ENCODE measurements at places on chromosomes 4 and X. TPM values are rescaled to one million over a fixed set of nuclear protein-coding genes. Genes with fewer than 3 reads are reported as not detected.

DNA sequence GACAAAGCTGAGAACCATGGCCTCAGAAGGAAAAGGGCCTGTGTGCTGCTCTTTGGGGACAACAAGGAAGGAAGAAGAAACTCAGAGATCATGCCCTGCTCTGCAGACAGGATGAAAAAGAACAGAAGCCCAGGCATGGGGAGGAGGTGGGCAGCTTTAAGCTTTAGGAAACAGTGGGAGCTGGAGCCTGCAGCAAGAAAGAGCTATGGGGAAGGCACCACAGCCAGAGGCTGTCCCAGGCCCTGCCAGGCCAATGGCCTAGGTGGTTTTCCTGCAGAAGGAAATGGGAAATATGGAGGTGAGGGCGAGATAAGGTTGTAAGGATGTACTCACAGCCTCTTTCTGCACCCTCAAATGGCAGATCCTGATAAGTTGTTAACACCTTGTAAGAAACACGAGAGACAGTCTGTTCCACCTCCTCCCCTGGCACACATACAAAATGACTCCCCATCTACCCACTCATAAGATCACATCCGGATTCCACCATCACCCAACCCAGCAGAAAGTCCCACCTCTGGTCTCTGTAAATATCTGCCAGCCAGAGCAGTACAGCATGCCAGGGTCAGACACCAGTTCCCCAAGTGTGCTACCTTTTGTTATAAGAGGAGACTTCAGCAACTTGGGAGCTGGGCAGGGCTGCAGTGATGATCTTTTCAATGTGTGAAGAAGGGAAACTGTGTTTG lies 105.2 kb downstream of the RTL5 start:
- no peak for DNase-seq

DNA sequence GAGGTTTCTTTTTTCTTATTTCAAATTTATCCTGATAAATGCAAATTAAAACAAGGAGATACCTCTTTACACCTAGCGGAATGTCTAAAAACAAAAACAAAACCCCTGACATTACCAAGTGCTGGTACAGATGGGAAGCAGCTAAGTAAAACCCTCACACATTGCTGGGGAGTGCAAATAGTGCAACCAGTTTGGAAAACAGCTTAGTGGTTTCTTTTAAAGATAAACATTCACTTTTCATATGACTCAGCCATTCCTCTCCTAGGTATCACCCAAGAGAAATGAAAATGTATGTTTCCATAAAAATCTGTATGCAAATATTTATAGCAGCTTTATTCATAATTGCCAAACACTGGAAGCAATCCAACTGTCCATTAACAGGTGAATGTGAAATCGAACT lies 84.1 kb upstream of the HELT start:
- DNase-seq: no peak

DNA sequence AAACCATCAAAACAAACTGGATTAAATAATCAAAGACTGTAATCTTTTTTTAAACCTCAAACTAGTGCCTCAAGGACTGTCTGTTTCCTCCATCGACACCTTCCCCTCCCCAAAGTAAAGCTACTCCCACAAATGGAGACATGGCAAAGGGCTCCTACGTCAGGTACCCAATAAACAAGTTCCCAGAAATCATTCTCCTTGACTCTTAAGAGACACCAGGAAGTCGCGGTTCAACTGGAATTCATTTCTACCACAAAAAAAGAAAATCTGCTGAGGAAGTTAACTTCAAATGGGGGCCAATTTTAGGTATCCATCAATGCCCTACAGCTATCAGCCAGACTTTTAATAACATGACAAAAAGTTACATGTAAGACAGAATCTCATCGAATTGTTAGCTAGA lies 2.5 kb downstream of the RPS4X start:
- DNase-seq: no peak

DNA sequence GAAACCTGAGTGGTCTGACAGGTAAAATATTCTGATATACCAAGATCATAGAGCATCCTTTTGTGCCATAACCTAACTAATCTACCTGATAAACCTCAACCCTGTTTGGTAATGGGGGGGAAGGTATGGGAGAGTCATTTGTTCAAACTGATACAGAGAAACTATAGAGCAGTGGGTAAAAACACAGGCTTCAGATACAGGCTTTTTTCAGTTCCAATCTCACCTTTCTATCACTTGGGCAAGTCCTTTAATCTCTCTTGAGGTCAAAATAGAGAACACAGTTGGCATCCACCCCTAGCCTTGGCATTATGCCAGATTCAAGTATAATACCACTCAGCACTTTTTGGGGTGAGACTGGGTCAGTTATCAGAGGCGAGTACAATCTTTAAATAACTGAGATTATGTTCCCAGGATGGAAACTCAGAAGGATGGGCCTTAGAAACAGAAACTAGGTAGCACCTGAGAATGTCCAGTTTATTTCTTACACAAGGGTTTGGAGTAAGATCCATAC lies 880 bp upstream of the ETDC start:
- DNase-seq: no peak

GRCh38 chrX:53716328-53717088 lies 30.0 kb upstream of the HUWE1 start:
- DNase-seq: no peak

DNA sequence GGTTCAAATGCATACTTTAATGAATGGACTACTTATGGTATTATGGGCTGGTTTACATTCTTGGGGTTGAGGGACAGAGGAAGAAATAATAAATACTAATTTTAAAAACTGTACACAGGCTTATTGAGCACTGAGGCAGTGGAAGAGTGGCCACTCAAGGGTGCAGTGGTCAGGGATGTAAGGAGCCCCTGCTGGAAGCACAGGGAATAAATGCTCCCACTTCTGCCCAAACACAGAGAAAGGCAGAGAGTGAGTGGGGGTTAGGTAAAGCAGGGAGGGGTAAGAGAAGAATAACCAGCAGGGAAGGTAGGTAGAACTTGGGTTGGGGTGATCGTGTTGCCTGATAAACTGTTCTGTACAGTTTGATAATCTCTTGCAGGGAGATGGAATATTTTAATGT lies 60.0 kb downstream of the GAB1 start:
- no peak for DNase-seq

DNA sequence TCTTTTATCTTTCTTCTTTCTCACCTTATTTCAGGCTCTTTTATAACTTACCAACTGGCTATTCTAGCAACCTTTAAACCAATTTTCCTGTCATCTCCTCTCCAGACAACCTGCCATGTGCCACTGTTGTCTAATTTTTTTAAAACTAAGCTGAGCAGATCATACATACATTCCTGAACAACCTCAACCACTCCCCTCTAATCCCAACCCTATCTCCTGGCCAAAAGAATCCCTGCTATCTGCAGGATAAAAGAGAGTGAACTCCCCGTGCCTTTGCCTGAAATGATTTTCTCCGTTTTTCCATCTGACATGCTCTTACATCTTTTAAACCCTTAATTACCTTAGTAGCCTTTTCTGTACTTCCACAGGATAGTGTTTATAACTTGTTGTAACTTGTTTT lies 35.5 kb downstream of the DCUN1D4 start:
- DNase-seq: no peak

- DNase-seq: no peak
These were observed 1114.9 kb downstream of the C4orf33 start for GRCh38 chr4:130210864-130211263.

AMELX gene
- total RNA-seq: not detected

CXCL8 gene
- 10.1 TPM for total RNA-seq

POLN gene
- 3.1 TPM for total RNA-seq

BANK1 gene
- total RNA-seq: 3.7 TPM

PPBP gene
- not detected for total RNA-seq

ETDA gene
- not detected for total RNA-seq

All from ovary (tissue), 10 donors.